Fibroblast of lung (primary cell): ENCODE measurements at places on chromosomes 6 and 20.
A peak's percentile ranks its signal among the peaks of the same experiment; 100 is the strongest.

GRCh38 chr6:18990059-18990978 is 603.2 kb downstream of the RNF144B start:
- peak; percentile 50 for DNase-seq

DNA sequence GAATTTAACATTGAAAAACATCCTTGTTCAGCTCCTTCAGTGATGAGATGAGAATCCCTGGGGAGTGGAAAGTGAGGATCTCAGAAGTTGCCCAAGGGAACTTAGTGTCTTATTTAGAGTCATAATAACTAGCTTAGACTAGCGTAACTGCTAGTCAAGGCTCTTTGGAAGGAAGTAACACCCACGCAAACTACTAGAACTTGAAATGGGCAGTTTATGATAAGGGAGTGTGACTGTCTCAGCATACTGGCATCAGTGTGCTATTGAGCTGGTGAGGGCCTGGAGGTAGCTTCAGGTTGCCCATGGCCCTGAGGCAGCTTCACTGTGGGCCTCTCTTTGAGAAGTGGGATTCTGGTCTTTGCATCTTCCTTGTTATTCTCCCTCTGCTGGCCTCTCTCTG is 40.1 kb downstream of the SLX4IP start:
- no peak for DNase-seq

GRCh38 chr20:36102809-36103596 is 51.5 kb upstream of the EPB41L1 start:
- no peak for DNase-seq

GRCh38 chr6:131117878-131118277 is 17.4 kb upstream of the AKAP7 start:
- DNase-seq = no peak

DNA sequence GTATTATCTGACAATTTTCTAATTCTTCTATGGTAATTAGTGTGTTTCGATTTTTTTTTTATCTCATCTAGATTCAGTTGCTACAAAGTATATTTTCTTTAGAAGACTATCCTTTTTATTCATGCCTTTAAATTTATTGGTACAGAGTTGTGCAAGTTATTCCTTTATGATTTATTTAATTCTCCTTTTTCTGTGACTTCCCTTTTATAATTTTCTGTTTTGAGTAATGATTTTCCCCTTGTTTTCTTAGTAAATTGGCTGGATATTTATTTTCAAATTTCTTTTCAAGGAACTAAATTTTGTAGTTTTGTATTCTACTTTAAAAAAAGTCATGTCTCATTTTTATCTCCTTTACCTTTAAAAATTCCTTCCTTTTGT is 2.4 kb upstream of the IL22RA2 start:
- no peak for DNase-seq

DNA sequence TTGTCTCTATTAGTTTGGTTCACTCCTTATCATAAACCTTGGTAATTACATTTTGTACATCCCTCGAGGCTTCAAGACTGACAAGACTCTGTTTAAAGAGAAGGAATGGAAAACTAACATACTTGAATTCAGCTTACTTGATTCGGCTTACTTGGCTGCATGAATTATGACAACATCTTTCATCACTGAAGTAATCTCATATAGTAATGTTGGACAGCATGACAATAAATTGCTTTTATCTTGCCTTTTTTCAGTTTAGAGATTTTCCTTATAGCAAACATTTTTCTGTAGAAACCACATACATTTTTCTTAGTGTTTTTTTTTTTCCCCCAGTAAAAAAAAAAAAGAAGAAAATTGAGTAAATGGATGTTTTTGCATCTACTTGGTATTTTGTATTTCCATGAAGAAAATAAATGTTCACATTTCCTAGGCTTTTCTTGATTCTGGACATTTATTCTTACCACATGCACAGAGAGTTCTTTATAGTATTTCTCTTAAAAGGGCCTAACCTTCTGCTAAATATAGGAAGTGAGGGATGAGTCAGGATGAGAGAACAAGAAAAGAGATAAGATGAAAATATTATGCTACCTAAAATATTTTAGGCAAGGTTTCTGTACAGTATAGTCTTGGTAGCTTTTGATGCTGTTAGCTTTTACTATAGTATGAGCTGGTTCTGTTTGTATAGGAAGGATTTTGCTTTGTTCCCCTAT is 101.0 kb upstream of the HDGFL1 start:
- DNase-seq = no peak

DNA sequence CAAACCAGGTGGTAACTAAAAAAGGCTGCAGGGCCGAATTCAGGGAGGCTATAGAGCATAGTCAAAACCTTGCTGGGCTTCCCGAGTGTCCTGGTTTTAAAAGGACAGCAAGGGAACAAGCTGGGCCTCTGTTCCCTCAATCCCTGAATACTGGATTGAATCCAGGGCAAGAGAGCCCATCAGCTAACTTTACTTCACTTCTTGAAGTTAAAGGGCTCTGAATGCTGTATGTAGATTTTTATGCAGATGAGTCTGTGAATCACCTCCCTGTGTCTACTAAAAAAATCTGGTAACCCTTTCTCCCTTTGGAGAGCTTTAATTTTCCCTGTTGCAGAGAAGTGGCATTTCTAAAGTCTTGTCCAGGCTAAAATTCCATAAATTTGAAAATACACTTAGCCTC is 29.5 kb downstream of the LYRM4 start:
- DNase-seq = no peak

GRCh38 chr6:88920774-88921733 is 42.4 kb downstream of the RNGTT start:
- DNase-seq = no peak

DNA sequence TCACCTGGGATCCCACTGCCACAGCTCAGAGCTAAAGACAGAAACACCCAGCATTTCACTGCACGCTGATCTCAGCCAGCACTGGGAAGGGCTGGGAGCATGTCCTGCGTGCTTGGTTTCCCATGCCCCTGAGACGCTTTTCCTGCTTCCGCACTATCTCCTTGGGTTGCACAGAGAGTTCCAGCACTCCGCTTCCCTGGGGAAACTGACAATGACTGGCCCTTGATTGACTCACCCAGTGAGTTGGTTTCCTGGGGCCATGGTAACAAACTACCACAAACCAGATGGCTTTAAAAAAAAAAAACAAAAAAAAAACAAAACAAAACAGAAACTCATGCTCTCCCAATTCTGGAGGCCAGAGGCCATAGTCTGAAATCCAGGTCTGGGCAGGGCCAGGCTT is 14.8 kb upstream of the MAS1L start:
- DNase-seq = no peak

- no peak for DNase-seq
Observed at GRCh38 chr6:121544691-121545090, 109.2 kb downstream of the GJA1 start.

GRCh38 chr6:30837870-30838269 is 46.4 kb upstream of the DDR1 start:
- DNase-seq = no peak
